Naive thymus-derived CD4-positive, alpha-beta T cell (primary cell): ENCODE measurements at places on chromosomes 1 and 21. TPM values are rescaled to one million over a fixed set of nuclear protein-coding genes. Genes with fewer than 3 reads are reported as not detected.

DNA sequence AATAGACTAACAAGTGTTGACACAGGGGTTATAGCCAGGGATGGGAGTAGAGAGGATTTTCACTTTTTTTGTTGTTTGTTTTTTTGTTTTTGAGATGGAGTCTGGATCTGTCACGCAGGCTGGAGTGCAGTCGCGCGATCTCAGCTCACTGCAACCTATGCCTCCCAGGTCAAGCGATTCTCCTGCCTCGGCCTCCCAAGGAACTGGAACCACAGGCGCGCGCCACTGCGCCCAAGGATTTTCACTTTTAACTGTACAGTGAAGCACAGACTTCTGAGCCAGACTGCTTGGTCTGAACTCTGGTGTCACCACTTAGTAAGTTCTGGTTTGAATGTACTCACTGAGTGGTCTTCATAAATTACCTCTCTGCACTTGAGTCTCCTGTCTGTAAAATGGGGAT, 40.2 kb upstream of the WASF2 start:
- DNase-seq: no peak
- H3K36me3 ChIP-seq: no peaks in the 10 kb centered on the region
- H3K4me3 ChIP-seq: no peak overlapping the region
- no peak overlapping the region for H3K27ac ChIP-seq
- no peaks in the 10 kb centered on the region for H3K27me3 ChIP-seq

DNA sequence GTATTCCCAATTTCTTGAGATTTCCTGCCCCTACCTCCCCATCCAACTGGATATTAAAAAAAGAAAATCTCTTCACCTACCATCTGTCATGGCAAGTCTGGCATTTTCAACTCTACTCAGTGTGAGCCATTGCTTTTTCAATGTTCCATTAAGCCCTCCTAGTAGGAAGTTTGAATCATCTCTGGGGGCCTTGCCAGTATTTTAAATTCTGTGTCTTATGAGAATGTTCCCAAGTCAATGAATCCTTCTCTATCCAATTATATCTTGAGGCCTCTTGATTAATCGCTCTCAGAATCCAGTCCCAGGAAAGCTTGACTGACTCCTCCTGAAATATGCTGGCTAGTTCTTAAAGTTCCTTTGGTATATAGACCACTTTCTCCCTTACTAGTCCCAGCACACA, 91.5 kb downstream of the NGF start:
- no peak overlapping the region for H3K27ac ChIP-seq
- H3K27me3 ChIP-seq: peaks cover 5% of the 10 kb centered on the region
- H3K36me3 ChIP-seq: no peaks in the 10 kb centered on the region
- H3K4me3 ChIP-seq: no peak overlapping the region

GRCh38 chr1:167156466-167156865, 62.6 kb downstream of the STYXL2 start:
- no peak overlapping the region for H3K4me3 ChIP-seq
- H3K4me1 ChIP-seq: no peaks in the 10 kb centered on the region
- DNase-seq: no peak
- H3K27me3 ChIP-seq: no peaks in the 10 kb centered on the region

DNA sequence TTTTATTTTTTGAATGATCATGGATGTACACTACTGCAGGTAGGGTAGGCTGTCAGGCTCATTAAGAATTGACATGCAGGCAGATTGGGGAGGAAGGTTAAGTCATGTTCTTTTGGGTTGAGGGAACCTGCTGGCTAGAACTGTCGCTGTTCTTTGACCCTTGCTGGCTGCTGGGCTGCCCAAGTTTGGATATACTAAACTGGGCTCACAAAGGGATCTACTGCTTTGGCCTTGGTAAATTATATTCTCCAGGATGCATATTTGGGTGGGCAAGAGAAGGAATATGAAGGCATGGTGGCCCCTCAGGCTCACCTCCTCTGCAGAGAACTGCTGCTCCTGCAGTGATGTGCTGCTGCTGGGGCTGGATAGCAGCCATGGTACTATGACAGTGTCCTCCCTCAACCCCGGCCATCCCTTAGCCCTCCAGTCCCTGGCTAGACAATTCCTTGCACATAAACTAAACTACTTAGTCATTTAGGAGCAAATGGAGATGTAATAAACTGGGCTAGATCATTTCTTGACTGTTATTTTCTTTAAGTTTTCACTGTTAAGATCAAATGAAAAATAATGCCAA, 6.1 kb downstream of the ATP1A1 start:
- no peaks in the 10 kb centered on the region for H3K27me3 ChIP-seq
- H3K4me3 ChIP-seq: no peak overlapping the region
- no peaks in the 10 kb centered on the region for H3K36me3 ChIP-seq
- H3K27ac ChIP-seq: peak overlapping the region; percentile 98
- H3K4me1 ChIP-seq: peaks cover 71% of the 10 kb centered on the region
- DNase-seq: no peak

- DNase-seq: no peak
- no peak overlapping the region for H3K27ac ChIP-seq
- no peak overlapping the region for H3K4me3 ChIP-seq
- no peaks in the 10 kb centered on the region for H3K4me1 ChIP-seq
Observed at GRCh38 chr1:50853325-50853724, 106.7 kb downstream of the FAF1 start.

GRCh38 chr1:57279909-57280666, 143.8 kb downstream of the DAB1 start:
- no peak overlapping the region for H3K4me3 ChIP-seq
- DNase-seq: no peak
- H3K27ac ChIP-seq: no peak overlapping the region
- no peaks in the 10 kb centered on the region for H3K27me3 ChIP-seq

DNA sequence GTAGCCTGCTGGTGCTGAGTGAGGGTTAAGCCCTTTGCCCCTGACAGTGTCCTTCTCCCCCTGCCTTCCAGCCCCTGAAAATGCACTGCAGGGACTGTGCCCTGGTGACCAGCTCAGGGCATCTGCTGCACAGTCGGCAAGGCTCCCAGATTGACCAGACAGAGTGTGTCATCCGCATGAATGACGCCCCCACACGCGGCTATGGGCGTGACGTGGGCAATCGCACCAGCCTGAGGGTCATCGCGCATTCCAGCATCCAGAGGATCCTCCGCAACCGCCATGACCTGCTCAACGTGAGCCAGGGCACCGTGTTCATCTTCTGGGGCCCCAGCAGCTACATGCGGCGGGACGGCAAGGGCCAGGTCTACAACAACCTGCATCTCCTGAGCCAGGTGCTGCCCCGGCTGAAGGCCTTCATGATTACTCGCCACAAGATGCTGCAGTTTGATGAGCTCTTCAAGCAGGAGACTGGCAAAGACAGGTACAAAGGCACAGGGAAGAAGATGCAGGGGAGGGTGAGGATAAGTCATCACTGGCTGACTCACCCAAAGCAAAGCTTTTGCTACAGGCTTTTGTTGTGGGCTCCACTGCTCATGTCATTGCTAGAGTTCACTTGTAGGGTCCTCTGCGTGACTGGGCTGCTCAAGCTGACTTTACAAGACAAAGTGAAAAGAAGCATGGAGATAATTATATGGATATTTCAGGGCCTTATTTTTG, 174.9 kb downstream of the PIGK start:
- no peaks in the 10 kb centered on the region for H3K27me3 ChIP-seq
- H3K4me3 ChIP-seq: no peak overlapping the region
- H3K27ac ChIP-seq: no peak overlapping the region
- DNase-seq: no peak
- H3K4me1 ChIP-seq: peaks cover 14% of the 10 kb centered on the region

- H3K27me3 ChIP-seq: no peaks in the 10 kb centered on the region
- peaks cover 30% of the 10 kb centered on the region for H3K36me3 ChIP-seq
- peak overlapping the region; percentile 18 for H3K4me3 ChIP-seq
- DNase-seq: peak; percentile 85
- peaks cover 91% of the 10 kb centered on the region for H3K4me1 ChIP-seq
Observed at GRCh38 chr1:169694304-169695075, 16.9 kb downstream of the SELL start.

GRCh38 chr1:15225461-15225860, 21.6 kb upstream of the FHAD1 start:
- H3K4me3 ChIP-seq: no peak overlapping the region
- H3K27me3 ChIP-seq: no peaks in the 10 kb centered on the region
- no peak overlapping the region for H3K27ac ChIP-seq
- DNase-seq: no peak
- H3K36me3 ChIP-seq: no peaks in the 10 kb centered on the region

GRCh38 chr1:228984107-228984506, 248.8 kb downstream of the RHOU start:
- DNase-seq: no peak
- H3K4me1 ChIP-seq: no peaks in the 10 kb centered on the region
- H3K4me3 ChIP-seq: no peak overlapping the region
- no peak overlapping the region for H3K27ac ChIP-seq

- H3K4me1 ChIP-seq: no peaks in the 10 kb centered on the region
- no peaks in the 10 kb centered on the region for H3K27me3 ChIP-seq
- no peaks in the 10 kb centered on the region for H3K36me3 ChIP-seq
Observed at GRCh38 chr1:223678841-223679240, 13.3 kb upstream of the CAPN8 start.

- DNase-seq: no peak
- no peaks in the 10 kb centered on the region for H3K36me3 ChIP-seq
- no peak overlapping the region for H3K27ac ChIP-seq
- no peak overlapping the region for H3K4me3 ChIP-seq
Observed at GRCh38 chr21:25855576-25855975, 120.8 kb downstream of the GABPA start.

DNA sequence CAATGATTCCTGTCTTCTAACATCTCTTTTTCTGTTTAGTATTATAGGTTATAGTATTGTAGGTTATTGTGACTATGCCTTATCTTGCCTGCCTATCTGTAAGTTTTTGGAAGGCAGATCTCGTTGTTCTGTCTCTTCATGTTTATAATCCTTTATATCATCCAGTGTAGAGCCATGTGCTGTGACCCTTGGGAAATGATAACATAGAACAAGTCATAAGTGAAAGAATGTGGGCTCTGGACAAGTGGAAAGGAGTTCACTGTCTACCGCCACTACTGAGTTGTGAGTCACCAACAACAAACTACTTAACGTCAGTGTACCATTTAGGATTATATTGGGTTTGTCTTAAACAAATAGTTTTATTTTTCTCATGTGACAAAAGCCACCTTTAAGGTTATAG, 139.3 kb downstream of the LYPLAL1 start:
- no peaks in the 10 kb centered on the region for H3K4me1 ChIP-seq
- H3K27me3 ChIP-seq: no peaks in the 10 kb centered on the region
- no peak overlapping the region for H3K4me3 ChIP-seq
- no peaks in the 10 kb centered on the region for H3K36me3 ChIP-seq
- DNase-seq: no peak

DNA sequence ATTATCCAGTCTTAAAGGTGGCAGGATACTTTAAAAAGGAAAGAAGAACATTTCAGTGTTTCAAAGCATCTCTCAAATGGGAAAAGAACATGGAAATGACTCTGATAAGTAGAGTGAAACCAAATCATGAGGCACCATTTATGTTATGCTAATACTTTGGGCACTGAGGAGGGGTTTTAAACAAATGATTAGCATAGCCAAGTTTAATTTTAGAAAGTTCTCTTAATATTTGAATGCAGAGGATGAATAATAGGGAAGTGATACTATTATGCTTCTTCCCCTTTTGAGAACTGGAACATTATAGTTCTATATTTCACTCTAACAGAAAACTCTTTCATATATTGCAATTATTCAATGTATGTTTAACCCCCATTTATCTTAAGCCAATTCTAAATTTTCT, 1181.9 kb upstream of the PRMT6 start:
- no peaks in the 10 kb centered on the region for H3K27me3 ChIP-seq
- no peak for DNase-seq
- no peaks in the 10 kb centered on the region for H3K36me3 ChIP-seq
- H3K4me3 ChIP-seq: no peak overlapping the region

DNA sequence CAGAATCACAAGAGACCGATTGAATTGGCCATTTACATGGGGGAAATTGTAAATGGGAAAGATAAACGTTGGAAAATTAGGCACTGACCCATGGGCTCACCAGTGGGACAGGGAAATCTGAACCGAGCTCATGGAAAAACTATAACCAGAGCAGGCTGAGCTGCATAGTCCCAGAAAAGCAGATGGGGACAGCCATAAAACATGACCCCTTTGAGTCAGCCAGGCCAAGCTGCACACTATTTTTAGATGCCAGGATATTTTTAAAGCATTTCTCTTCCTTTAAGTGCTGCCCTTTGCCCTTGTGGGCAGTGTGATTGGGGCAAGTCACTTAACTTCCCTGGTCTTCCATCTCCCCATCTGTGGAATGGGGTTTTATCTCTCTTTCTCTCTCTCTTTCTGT, 184.1 kb downstream of the FOXD2 start:
- H3K36me3 ChIP-seq: no peaks in the 10 kb centered on the region
- no peaks in the 10 kb centered on the region for H3K4me1 ChIP-seq
- no peak for DNase-seq
- no peak overlapping the region for H3K4me3 ChIP-seq

GRCh38 chr1:117985973-117986372, 56.4 kb downstream of the WDR3 start:
- H3K4me3 ChIP-seq: no peak overlapping the region
- H3K36me3 ChIP-seq: no peaks in the 10 kb centered on the region
- H3K27ac ChIP-seq: no peak overlapping the region
- H3K27me3 ChIP-seq: no peaks in the 10 kb centered on the region

DNA sequence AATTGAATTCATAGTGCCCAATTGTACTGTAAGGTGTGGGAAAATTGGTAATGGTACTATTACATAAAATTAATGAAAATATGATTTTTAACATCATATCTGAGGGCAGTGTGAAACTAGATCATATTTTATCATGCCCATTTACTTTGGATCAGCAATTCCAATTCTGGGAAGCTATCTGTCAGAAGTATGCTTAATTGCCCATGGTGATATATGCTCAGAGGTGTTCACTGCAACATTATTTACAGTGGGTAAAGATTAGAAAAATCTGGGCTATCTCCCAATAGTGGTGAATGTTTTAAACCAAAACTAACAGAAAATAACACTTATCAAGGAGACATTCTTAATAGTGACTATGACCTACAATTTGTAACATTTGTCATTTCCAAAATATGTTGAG, 1260.0 kb downstream of the BRINP3 start:
- H3K4me1 ChIP-seq: no peaks in the 10 kb centered on the region
- H3K27ac ChIP-seq: no peak overlapping the region
- H3K4me3 ChIP-seq: no peak overlapping the region
- no peaks in the 10 kb centered on the region for H3K27me3 ChIP-seq
- DNase-seq: no peak
- no peaks in the 10 kb centered on the region for H3K36me3 ChIP-seq

- H3K4me1 ChIP-seq: peaks cover 59% of the 10 kb centered on the region
- H3K27ac ChIP-seq: peak overlapping the region; percentile 91
- no peaks in the 10 kb centered on the region for H3K27me3 ChIP-seq
- H3K36me3 ChIP-seq: no peaks in the 10 kb centered on the region
Observed at GRCh38 chr1:12168451-12169160, 1.8 kb downstream of the TNFRSF1B start.

COL11A1 gene
- not detected for polyA plus RNA-seq

DNALI1 gene
- not detected for polyA plus RNA-seq

S100A7A gene
- not detected for polyA plus RNA-seq

LCE6A gene
- polyA plus RNA-seq: not detected

KLHDC8A gene
- not detected for polyA plus RNA-seq

VCAM1 gene
- not detected for polyA plus RNA-seq

RGS1 gene
- polyA plus RNA-seq: 14.3 TPM

NPHS2 gene
- polyA plus RNA-seq: not detected

GBP7 gene
- polyA plus RNA-seq: not detected

MARK1 gene
- polyA plus RNA-seq: not detected

AMY1B gene
- not detected for polyA plus RNA-seq
